ENCODE measurements at places on chromosomes 5 and 9. TPM values are rescaled to one million over a fixed set of nuclear protein-coding genes. Genes with fewer than 3 reads are reported as not detected.

FOXD4 gene
- not detected for total RNA-seq

SHISAL2B gene
- not detected for total RNA-seq

SPATA31A7 gene
- total RNA-seq, result not detected

LRSAM1 gene
- 13.5 TPM for total RNA-seq

DNA sequence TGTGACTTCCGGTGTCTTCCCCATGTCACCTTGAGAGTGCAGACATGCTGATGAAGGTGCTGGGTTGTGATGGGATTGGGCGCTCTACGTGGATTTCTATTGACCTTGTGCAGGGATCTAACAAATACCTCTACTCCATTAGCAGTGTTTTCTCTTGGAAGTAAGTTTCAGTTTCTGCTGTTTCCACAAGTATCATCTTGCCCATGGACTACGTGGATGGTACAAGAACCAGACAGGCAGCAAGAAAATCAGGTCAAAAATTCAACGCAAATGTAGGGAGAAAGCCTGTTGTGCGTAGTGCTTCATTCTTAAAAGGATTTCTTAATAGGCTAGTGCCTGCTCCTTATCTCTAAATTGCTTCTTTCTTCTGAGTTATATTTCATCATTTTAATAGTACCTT is 60.8 kb downstream of the AOPEP start:
- H3K27me3 ChIP-seq, result no peaks in the 10 kb centered on the region
- DNase-seq, result no peak
- H3K4me1 ChIP-seq, result no peaks in the 10 kb centered on the region
- H3K4me3 ChIP-seq, result no peak overlapping the region
- H3K36me3 ChIP-seq, result no peaks in the 10 kb centered on the region

GRCh38 chr9:74172874-74173273 is 324.3 kb upstream of the RORB start:
- no peaks in the 10 kb centered on the region for H3K36me3 ChIP-seq
- H3K4me3 ChIP-seq, result no peak overlapping the region
- DNase-seq, result no peak
- H3K27me3 ChIP-seq, result no peaks in the 10 kb centered on the region
